ENCODE measurements at places on chromosomes 16 and 17. TPM values are rescaled to one million over a fixed set of nuclear protein-coding genes. Genes with fewer than 3 reads are reported as not detected.

- no peak for DNase-seq
These were observed 6.3 kb downstream of the CREBBP start for GRCh38 chr16:3874242-3874641.

DNA sequence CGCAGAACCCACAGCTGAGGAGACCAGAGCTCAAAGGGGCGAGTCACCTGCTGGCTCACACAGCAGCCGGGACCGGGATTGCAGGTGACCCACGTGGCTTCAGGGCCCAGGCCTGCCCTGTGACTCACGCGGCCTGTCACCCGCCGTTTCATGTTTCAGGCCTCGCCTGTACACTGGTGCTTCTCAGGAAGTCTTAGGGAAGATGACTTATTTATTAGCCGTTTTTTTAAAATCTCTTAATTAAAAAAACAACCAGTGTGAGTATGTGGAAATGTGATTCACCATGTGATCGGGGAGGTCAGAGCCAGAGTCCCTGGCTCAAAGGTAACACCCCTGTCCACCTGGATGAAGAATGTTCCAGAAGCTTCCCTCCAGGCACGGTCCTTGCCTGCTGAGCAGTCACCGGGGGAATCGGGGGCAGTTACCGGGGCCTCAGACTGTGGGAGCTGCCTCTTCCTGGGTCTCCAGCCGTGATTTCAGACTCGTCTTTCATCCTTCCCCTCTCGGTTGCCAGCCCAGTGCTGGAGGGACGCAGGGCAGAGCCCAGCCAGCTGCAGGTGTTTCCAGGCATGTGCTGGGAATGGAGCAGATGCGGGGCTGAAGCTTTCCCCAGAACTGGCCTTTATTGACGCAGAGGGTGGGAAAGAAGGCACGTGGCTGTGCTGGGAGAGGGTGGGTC is 49.3 kb downstream of the CMIP start:
- DNase-seq = peak; percentile 30

GRCh38 chr16:73199214-73199613 is 151.3 kb upstream of the ZFHX3 start:
- DNase-seq = no peak

DNA sequence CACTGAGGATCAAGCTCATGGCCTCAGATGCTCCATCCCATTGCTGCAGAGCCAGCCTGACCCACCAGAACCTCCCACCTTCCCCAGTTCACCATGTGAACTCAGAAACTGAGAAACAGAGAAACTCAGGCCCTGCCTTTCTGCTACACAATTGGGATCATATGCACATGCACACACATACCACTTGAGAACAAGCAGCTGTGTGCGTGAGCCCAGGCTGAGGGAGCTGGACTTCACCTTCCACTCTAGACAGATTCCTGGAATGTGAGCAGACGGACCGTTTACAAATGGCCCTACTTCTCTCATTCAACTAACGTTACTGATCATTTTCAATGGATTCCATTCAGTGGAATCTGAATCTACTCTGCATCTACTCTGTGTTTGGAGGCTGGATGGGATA is 1.7 kb upstream of the SPEM2 start:
- DNase-seq = no peak

- DNase-seq = no peak
These were observed 1023.4 kb upstream of the RBFOX1 start for GRCh38 chr16:6309271-6309670.

DNA sequence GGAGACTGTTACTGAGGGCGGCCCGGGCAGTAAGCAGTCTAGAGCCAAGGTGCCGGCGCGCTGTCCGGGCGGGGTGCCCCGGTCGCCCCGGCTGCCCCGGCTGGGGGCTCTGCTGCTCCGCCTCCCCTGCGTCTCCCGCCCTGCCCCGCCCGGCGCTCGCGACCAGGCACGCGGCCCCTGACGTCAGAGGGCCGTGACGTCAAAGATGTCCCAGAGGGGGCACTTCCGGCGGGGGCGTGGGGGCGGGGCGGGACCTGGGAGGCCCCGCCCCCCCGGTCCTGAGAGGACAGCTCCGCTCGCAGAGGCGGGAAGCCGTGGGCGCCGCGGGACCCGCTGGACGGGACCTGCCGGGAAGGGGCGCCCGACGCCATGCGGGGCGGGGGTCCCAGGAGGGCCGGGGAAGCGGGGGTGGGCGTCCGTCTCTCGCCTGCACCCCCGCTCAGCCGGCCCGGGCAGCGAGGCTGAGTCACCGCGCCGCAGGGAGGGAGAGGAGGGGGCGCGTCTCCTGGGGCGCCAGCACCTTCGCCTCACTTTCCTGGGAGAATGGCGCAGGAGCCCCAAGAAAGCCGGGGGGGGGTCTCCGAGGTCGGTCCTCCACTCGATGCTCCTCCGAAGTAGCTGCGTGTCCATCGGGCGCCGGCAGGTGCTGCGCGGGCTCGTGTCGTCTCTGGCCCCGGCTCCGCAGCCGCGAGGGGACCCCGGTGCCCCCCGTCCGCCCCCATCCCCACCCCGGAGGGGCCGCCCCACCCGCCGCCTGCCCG is 4.4 kb upstream of the HIC1 start:
- DNase-seq = peak; percentile 78

DNA sequence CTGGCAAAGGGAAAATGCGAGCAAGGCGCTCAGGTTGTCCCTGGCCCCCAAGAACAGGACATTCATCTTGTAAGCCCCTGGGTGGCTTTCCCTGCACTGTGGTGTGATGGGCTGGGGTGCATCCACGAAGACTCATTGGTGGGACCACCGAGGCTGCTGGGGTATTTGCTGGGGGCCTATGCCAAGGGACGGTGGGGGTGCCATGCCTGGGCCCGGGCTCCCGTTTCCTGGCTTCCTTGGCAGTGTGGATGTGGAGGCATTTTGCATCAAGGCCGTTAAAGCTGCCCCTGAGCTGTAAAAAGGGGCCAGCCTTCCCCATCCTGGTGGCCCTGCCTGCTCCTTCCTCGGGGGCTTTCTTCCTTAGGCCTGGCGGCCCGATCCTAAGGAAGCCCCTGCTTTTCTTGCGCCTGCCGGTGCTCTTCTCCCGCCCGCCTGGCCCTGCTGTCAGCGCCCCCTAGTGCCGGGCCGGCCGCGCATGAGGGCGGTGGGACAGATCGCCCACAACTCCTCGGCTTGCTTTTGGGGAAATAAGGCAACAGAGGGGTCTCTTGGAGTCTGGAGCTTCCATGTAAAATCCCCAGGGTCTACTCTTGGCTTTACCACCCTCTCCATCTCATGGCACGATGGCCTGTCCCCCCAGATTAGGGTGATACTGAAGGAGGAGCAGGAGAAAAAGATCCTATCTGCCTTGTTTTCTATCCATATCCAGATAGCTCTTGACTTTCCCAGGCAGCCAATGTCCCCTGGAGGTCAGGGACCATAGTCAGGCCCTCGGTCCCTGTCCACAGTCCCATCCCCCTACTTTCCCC is 9.8 kb upstream of the TBX2 start:
- peak; percentile 78 for DNase-seq

- peak; percentile 44 for DNase-seq
These were observed 450.3 kb upstream of the PSMD7 start for GRCh38 chr16:73846356-73846755.

- no peak for DNase-seq
These were observed 13.6 kb downstream of the ZFHX3 start for GRCh38 chr16:73034374-73034773.

GRCh38 chr17:74227271-74228080 is 14.1 kb downstream of the TTYH2 start:
- no peak for DNase-seq

DNA sequence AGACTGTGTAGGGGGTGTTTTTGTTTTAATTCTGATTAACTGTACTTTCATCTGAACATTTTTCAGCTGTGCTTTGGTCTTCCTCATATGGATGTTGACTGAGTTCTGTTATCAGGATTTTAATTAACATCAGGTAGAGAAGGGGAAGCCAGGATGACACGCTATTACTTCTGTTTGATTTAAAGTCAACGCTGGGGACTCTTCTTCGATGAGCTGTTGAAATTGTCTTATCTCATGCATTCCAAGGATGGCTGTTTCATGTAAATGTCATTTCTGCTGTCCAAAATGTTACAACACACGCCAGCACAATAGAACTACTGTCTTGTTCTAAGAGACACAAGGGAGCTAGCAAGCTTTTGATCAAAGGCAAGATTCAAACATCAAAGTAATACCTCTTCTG is 263.3 kb upstream of the CDH5 start:
- peak; percentile 80 for DNase-seq

- no peak for DNase-seq
These were observed 29.8 kb downstream of the TTYH2 start for GRCh38 chr17:74243013-74243755.

DNA sequence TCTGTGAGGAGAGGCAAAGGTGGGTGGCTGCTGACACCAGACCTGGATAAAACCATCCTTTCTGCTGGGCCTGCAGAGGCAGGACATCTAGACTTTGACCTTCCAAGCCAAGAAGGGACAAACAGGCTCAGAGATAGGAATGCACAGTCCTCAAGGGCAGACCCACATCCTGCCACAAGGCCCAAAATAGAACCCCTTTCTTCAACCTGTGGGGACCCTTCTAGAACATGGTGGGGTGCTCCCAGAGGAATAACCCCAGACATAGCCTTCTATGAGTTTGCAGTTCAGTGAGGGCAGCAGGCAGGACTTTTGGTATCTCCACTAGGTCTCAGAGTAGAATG is 3.8 kb upstream of the CBFB start:
- no peak for DNase-seq

DNA sequence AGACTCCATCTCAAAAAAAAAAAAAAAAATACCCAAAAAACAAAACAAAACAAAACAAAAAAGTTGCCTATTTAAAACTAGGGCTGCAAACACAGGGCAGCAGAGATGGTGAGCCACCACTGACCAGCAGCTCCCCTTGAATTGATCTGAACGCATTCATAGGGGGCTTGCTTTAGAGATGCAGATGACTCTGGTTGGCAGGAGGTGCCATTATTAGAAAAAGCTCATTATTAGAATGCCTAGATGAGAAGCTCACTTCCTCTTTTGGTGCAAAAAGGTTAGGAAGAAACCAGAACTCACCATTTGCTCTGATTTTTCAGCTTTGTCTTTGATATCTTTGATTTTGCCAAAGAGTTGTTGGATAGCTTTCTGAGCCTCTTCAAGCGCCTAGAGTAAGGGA is 53.1 kb downstream of the VPS53 start:
- no peak for DNase-seq

DNA sequence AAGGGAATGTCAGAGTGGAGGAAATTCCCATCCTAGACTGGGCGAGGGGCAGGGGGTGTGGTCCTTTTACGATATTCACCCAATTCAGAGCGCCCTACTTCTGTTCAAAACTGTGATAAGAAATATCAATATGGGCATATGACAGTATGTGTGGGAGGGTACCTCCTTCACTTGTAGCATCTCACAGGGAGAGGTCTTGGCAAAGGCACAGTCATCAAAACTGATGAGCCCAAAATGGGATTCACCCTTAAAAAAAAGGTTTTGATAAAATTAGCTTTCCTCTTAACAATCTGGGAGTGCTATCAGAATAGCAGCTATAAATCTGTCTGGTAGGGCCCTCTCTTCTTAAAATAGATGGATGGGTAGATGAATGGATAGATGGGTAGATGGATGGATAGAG is 967.8 kb upstream of the RBFOX1 start:
- no peak for DNase-seq

DNA sequence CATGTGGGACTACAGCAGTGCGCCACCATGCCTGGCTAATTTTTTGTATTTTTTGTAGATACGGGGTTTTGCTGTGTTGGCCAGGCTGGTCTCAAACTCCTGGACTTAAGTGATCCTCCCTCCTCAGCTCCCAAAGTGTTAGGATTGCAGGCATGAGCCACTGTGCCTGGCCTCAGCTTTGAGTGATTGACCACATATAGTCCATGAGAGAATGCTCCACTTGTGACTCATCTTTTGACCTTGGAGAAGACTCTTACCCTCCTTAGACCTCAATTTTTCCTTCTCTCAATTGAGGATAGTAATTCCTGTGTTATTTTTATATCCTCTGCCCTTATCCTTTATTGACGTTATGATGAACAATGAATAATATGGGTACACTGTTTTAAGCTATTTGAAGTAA is 30.9 kb upstream of the DUSP14 start:
- DNase-seq = no peak

- DNase-seq = no peak
These were observed 291.9 kb upstream of the ZFHX3 start for GRCh38 chr16:73339821-73340220.

GRCh38 chr17:12388226-12388625 is 277.5 kb upstream of the MYOCD start:
- DNase-seq = no peak

DNA sequence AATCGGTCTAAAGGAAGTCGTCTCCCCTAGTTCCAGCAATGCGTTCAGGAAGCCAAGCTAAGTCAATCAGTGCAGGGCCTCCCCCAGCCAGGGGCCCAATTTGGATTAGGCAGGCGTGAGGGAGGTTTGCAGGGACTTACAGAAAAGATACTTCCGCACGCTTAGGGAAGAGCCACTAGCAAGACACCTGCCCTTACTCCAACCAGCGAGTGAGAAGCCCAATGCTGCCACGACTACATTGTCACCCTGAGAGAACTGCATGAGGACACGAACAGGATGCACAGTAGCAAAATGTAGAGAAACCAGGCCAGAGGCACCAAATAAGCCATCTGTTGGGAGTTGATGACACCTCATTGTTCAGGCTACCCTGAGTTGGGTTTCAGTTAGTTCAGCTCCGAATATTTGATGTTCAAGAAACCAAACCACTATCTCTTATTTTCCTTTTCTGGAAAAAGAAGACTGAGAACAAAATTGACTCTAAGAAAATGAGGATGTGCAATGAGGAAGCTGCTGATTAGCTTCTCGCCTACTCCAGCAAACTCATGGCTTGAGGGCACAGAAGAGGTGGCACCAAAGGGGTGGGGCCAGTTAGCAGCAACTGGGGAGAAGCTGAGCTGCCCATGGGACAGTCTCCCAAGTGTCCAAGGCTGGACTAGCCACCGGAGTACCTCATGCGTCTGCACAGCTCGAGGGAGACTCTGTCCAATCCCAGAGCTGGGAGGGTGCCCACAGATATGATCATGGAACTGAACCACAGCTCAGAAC is 29.3 kb downstream of the TK2 start:
- no peak for DNase-seq

DNA sequence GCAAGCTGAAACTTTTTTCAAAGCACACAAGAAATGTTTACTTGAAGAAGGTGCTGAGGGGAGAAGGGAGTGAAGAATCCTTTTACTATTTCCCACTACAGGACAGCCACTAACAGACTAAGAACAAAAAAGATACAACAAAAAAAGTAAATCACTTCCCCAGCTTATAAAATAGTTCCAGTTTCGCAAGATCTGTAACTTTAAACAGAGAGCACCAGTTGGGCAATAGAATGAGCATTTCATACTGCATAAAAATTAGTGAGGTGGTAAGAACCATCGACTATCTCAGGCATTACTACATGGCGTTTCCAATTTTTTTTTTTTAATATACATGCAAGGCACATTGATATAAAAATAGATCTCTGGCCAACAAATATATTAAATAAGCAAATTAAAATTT is 11.1 kb downstream of the CRYBA1 start:
- no peak for DNase-seq

- no peak for DNase-seq
These were observed 344.2 kb downstream of the CPPED1 start for GRCh38 chr16:12459391-12460063.

The ADAP2 gene
- total RNA-seq = 37.1 TPM

The CIITA gene
- total RNA-seq = 24.1 TPM

The CRISPLD2 gene
- 136 TPM for total RNA-seq

The APOH gene
- 5.6 TPM for total RNA-seq

The EVI2B gene
- 28.2 TPM for total RNA-seq

The NPB gene
- 0.55 TPM for total RNA-seq

The MT3 gene
- not detected for total RNA-seq

The ALOXE3 gene
- total RNA-seq = not detected

The ZNF747 gene
- 11.2 TPM for total RNA-seq

The ITGAD gene
- 0.43 TPM for total RNA-seq

The HOXB7 gene
- total RNA-seq = 3.3 TPM
